ENCODE measurements at places on chromosomes 2 and 18. TPM values are rescaled to one million over a fixed set of nuclear protein-coding genes. Genes with fewer than 3 reads are reported as not detected.

DNA sequence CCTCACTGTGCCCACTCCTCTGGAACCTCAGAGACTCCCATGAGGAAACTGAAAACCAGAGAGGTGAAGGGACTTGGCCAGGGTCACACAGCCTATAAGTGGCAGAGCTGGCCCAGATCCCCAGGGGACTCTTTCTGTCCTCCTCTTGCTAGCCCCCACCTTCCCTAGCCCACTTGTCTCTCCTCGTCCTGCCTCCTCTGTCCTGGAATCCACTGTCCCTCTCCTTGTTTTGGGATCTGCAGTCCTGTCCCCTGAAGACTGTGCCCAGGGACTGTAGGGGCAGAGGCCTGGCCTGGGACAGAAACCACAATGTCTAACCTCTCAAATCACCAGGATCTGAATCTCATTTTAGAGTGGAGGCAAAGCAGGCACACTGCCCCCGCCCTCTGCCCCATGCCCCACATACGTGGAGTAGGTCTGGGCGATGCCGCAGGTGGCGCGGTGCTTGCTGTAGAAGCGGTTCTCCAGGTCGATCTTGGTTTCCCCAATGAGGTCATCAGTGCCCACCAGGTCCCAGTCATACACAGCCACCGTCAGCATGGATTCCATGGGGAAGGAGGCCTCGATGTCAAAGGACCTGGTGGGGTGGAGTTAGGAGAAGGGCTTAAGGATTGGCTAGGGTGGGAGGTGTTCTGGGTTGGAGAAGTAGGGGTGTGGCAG lies 12.5 kb downstream of the OTOF start:
- DNase-seq, result no peak

SCN3A gene
- 0.83 TPM for total RNA-seq

GRCh38 chr2:147449323-147449991 lies 395.4 kb upstream of the ACVR2A start:
- no peak for DNase-seq

- DNase-seq, result no peak
These were observed 1.7 kb upstream of the PDCD1 start for GRCh38 chr2:241860184-241861078.

DNA sequence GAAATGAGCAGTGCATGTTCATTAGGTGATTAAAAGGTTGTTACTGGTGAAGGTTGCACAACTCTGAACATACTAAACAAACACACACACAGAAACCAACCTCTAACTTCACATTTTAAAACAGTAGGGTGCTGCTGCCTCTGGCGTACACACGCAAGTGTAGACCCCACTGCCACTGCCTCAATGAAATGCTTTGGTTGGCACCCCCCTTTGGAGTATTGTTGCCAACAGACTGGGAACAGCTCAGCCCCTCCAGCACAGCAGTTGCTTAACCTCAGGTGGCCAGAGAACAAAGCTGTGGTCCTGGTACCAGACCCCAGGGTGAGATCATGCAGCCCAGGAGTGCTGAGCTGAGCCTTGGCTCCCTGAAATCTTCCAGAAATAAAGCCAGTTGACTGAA lies 138.6 kb downstream of the TMEM18 start:
- DNase-seq, result no peak

All from ureter (tissue), 1 donor.